Activated CD4-positive, alpha-beta memory T cell treated with anti-CD3 and anti-CD28 coated beads for 36 hours (primary cell): ENCODE measurements at places on chromosomes 1 and 21.
A peak's percentile ranks its signal among the peaks of the same experiment; 100 is the strongest.

DNA sequence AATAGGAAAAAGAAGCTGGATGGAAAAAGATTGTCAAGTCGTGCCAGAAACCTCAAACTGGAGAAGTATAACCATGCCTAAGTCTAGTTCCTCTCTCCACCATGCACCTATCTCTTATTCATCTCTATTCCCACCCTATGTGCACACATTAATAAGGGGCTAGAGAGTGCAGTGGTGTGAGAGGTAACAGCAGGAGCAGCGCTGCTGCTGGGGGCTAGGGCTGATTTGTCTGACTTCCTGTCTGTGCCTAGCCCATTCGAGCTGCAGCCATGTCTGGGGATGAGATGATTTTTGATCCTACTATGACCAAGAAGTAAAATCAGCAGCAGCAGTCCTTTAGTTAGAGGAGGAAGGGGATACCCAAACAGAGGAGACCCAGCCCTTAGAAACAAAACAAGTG is 43.0 kb downstream of the TRIM33 start:
- peak; percentile 23 for DNase-seq

DNA sequence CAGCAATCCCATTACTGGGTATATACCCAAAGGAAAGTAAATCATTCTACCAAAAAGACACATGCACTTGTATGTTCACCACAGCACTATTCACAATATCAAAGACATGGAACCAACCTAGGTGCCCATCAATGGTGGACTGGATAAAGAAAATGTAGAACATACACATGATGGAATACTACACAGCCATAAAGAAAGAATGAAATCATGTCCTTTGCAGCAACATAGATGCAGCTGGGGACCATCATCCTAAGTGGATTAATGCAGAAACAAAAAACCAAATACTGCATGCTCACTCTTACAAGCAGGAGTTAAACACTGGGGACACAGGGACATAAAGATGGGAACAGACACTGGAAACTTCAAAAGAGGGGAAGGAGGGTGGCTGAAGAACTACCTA is 8.7 kb downstream of the ANP32E start:
- DNase-seq = no peak

DNA sequence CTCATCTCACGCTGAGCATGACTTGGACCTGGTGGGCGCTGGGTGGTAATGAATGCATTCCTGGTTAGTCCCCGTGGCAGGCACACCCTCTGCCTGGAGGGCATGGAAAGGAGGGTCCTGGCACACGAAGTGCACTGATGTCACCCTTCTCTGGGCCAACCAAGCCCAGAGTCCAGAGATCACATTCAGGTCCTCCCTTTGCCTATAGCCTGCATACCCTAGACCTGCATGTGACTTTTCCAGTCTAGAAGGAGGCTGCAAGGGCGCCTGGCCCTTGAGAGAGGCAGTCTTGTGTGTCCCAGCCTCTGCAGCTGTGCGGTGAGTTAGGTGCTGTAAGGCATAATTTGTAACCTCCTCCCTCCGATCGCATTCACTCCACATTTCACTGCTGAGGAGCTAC is 22.1 kb downstream of the PADI2 start:
- DNase-seq = no peak

GRCh38 chr1:51946300-51946699 is 44.2 kb downstream of the RAB3B start:
- DNase-seq = no peak

DNA sequence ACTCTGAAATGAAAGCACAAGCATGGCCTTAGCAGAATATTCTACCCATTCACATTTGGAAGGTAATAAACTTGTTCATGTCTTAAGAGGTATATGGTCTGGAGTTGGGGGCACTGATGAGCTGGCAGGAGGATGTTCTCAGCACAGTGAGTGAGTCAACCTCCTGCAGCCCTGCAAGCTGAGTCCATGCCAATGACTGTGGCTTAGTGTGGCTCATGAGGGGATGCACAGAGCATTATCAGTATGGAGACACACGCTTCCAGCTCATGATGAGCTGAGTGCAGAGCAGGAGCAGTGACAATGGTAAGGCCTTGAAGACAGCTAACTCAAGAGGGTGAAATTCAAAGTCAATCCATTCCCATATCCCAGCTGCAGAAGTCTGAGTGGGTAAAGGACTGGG is 102.3 kb downstream of the TNFSF18 start:
- DNase-seq = peak; percentile 41

- no peak for DNase-seq
Observed at GRCh38 chr1:62117018-62117750, 77.5 kb upstream of the L1TD1 start.

GRCh38 chr21:20554785-20555184 is 443.4 kb upstream of the NCAM2 start:
- DNase-seq = no peak

DNA sequence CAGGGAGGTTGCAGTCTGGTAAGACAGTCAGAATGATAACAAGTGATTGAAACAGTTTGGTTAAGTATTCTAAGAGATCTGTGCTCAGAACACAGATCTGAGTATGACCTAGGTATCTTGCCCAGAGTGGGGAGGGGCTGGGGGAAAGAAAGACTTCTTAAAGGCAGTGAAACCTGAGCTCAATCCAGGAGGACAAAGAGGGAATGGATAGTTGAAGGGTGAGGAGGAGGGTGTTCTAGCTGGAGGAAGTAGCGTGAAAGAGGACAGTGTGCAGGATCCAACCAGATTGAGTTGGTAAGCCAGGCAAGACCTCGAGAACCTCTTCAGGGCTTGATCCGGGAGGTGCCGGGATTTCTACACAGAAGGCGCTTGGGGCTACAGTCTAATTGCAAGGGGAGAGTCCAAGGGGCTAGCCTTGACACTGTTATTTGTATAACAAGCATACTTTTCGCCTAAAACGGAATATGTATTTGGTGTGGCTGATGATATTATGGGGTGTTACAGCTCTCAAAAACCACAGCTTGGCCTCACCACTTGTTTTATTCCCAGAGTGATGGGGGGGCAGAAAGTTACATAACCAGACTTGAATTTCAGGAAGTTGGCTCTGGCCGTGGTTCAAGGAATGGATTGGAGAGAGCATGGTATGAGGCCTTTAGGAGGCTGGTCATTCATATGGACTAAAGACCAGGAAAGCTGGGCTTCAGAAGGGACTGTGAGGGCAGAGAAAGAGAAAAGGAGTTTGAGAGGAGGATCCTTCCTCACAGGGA is 19.1 kb downstream of the RCSD1 start:
- DNase-seq = peak; percentile 22

- no peak for DNase-seq
Observed at GRCh38 chr21:42868196-42868595, 11.1 kb downstream of the WDR4 start.

- no peak for DNase-seq
Observed at GRCh38 chr1:191969290-191969689, 189.0 kb upstream of the RGS18 start.

- DNase-seq = no peak
Observed at GRCh38 chr1:95951371-95952102, 717.5 kb downstream of the RWDD3 start.

GRCh38 chr1:109619576-109620400 is at the start of the genes AMPD2 and GNAT2:
Gene AMPD2, plus strand, starts transcription at chr1:109619837. Its CDS starts 1,339 bp downstream, at chr1:109621176.
Gene GNAT2, minus strand, starts transcription at chr1:109619616. Its CDS starts 6,746 bp downstream, at chr1:109612870.
- DNase-seq = peak; percentile 88
